NCI-H460 (cell line): ENCODE measurements at places on chromosomes 6 and 20. TPM values are rescaled to one million over a fixed set of nuclear protein-coding genes. Genes with fewer than 3 reads are reported as not detected.

Gene C20orf144
- not detected in 2 replicates for total RNA-seq

Gene BHLHE23
- total RNA-seq: not detected in 2 replicates

Gene MMP24OS
- 9.4 and 10.8 TPM in 2 replicates for total RNA-seq

Gene NOTCH4
- 1.5 and 1.7 TPM in 2 replicates for total RNA-seq

GRCh38 chr20:38727607-38728190 is 3.4 kb downstream of the SLC32A1 start:
- DNase-seq: no peak

DNA sequence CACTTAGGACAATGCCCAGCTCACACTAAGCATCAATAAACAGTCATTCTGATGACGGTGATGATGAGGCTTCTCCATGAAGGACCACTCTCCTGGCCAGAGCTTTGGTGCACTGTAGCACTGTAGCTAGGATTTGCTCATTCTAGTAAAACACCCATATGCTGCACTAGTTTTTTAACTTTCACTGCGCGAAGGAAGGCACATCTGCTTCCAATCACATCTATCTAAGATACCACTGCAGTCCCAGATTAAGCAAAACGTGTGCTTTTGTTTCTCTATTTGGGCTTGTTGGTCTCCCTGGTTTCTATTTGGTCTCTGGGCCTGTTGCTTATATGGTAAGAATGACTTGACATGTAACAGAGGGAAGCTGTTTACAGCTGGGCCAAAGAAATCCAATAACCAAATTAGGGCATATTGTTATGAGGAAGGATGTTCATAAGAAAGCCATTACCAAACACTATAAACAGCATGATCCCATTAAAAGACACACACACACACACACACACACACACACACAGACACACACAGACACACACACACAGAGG is 62.4 kb downstream of the FAM229B start:
- DNase-seq: no peak

DNA sequence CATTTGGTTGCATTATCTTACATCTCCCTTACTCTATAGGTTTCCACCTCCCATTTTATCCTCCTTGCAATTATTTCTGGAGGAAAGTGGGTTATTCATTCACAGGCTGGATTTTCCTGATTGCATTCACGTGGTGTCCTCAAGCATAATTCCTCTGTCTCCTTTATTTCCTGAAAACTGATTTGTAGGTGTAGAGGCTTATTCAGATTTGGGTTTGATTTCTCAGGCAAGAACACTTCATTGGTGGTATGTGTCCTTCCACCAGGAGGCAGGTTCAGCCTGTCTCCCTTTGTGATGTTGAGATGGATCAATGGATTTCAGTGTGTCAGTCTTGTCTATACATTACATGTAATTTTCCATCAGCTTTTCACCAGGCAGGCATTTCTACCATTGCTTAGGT is 17.3 kb downstream of the DNPH1 start:
- no peak for DNase-seq

DNA sequence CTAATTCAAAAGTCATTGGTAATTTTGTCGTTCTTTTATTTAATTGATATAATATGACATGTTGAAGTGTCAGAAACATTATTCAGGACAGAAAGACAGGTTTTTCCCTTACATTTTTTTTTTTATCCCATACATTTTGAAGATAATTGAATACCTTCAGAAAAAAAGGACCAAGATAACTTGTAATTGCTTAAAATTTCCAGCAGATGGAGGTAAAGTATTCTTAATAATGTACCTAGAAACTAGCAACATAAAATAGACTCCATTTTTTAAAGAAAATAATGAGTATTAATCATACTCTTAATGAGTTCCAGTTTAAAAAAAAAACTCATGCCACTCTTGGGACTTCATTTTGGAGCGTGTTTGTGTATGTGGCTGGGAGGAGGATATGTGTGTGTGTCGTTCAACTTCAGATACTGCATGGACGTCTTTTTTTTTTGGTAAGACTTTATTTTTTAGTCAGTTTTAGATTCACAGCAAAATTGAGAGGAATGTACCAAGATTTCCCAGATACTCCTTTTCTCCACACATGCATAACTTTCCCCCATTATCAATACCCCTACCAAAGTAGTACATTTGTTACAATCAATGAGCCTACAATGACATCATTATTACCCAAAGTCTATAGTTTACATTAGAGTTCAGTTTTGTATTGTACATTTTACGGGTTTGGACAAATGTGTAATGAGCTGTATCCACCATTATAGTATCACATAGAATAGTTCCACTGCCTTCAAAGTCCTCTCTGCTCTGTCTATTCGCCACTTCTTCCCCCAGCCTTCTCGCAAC is 79.4 kb downstream of the ROS1 start:
- DNase-seq: peak; percentile 3

- DNase-seq: peak; percentile 35
Measured at GRCh38 chr6:130872250-130873095, 45.3 kb downstream of the SMLR1 start.

- DNase-seq: no peak
Measured at GRCh38 chr6:11093376-11093625, 333 bp upstream of the SMIM13 start.

DNA sequence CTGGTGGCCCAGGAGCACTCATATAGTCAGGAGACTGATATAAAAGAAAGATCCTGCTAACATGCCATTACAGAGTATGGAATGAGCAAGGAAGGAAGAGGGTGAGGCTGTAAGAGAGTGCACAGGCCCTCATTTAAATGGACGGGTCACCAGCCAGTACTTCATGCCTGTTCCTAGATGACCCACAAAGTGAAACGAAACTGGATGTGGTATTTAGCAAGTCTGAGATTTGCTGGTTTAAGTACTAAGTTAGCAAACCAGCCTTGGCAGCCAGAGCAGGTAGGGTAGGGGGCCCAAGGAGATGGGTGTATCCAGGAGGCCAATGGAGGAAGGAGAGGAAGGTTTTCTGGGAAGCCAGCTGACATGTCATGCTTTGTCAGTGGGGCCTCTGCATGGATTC is 15.9 kb downstream of the NT5E start:
- DNase-seq: no peak

DNA sequence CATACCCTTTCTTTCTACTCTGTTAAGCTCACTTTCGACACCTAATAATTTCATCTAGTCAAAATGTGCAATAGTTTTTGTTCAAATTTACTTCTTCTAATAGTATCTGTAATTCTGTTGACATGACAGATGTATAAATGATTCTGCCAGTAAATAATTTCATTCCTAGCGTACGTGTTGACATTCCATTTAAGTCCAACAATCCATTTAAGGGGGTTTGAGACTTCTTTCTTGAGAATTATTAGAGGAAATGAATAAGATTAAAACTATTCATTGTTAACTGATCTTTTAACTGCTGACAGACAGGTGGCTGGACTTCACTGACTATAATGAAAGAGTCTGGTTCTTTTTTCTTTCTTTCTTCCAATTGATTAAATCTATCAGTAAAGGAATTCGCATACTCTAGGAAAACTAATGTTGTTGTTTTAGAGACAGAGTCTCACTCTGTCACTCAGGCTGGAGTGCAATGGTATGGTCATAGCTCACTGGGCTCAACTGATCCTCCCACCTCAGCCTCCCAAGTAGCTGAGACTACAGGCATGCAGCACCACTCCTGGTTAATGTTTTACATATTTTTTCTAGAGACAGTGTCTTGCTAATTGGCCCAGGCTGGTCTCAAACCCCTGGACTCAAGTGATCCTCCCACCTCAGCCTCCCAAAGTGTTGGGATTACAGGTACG is 55.9 kb downstream of the MAP3K5 start:
- DNase-seq: no peak
